ENCODE measurements at places on chromosomes 3 and 15.

DNA sequence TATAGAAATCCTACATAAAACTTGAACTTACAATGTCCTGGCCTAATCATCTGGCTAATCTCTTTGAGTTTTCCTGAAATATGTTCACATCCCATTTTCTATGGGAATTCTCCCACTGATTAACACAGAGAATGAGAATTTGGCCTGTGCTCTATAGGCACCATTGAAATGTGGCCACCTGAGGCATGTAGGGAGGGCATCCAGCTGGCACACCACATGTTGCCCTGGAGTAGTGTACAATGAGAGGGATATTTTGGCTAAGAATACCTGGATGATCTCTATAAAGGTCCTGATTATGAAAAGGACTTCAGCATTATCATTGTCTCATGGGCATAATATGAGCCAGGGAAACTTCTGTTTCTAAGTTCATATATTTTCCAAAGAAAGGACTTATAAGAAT, 324.0 kb downstream of the ZBTB20 start:
- no peak for DNase-seq

GRCh38 chr3:23418026-23418425, 214.9 kb downstream of the UBE2E2 start:
- no peak for DNase-seq

- DNase-seq, result no peak
Observed at GRCh38 chr3:65600888-65601287, 437.8 kb downstream of the MAGI1 start.

DNA sequence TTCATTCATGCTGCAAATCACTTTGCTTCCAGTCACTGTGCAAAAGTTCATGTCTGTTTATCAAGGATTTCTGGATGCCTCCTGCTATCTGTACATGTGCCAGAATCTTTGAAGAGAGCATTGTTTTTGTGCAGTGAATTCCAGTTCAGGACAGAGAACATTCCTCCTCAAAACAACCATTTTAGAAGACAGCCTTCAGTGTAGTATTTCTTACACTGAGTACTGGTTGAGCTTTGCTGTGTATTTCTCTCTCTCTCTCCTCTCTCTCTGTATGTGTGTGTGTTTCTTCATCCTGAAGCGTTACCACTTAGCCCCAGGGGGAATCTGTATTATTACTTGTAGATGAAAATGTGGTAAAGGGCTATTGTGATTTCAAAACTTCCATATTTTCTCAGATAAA, 123.8 kb upstream of the CHL1 start:
- no peak for DNase-seq

- no peak for DNase-seq
Observed at GRCh38 chr3:196931828-196932587, 10.3 kb downstream of the NCBP2 start.

- no peak for DNase-seq
Observed at GRCh38 chr3:3800685-3801493, 1.7 kb downstream of the LRRN1 start.

DNA sequence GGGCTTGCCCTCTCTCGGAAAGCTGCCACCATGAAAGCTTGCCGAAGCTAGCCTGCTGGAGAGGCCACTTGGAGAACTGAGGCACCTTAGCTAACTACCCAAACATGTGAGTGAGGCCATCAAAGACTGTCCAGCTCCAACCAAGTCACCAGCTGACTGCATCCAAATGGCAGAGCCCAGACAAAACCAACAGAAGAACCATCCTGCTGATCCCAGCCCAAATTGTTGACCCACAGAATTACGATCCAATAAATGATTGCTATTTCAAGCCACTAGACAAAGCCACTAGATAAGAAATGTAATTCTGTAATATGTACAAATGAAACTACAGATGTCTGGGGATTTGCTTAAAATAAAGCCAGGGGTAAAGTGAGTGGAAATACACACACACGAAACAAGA, 109.8 kb upstream of the TRPM1 start:
- no peak for DNase-seq

DNA sequence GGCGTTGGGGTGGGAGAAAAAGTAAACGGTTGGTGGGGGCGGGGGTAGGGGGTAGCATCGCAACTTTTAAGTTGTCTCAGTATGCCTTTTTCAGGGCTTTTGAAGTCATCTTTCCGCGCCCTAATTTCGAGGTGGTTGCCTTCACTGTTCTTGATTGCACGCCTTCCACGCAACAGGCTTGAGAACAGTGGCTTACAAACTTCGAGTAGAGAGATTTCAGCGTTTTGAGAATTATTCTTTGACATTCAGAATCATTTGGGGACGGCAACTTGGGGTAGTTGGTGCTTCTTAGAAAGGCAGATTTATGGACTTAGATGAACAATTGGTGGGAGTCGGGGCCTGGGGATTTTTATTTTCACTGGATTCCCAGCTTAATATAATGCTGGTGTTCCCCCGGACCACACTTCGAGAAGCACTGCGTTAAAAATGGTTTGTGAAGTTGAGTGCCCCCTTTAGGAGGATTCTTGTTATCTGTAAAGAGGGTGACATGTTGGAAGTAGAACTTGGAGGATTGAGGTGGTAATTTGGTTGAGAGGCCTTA, 880 bp downstream of the PPP4R2 start:
- no peak for DNase-seq

GRCh38 chr3:151351219-151351618, 21.9 kb upstream of the P2RY13 start:
- DNase-seq, result no peak

GRCh38 chr3:53074366-53074696, 28.5 kb upstream of the SFMBT1 start:
- DNase-seq, result no peak
